NCI-H526 treated with DMSO at 0.1 percent for 48 hours (cell line): ENCODE measurements at places on chromosomes 3 and 15.

DNA sequence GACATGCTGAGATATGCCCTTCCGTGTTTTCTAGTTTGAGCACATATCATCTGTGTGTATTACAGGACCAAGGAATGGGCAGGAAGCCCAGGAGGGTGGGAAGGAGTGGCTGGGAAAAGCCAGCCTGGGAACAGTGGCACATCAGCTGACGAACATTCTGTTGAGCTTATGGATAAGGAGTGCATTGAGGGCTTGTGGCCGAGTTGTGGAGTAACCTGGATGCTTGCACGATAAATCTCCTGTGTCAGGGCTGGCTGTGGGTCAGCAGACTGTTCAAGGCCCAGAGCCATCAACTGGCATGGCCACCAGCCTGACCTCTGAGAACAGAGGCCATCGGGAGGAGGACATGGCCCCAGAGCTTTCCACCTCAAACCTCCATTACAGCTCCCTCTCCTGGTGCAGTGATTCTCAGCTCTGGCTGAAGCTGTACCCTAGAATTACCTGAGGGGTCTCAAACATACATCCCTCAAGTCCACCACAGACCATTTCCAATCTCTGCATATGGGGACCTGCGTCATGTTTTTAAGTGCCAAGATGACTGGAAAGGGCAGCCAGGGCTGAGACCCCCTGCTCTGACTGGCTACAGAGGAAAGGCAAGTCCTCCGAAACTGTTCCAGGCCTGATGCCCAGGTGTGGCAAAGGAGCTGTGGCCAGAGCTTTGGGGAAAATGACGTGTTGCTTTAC lies 4.8 kb upstream of the VILL start:
- no peak for DNase-seq

GRCh38 chr3:46215810-46216414 lies 7.8 kb upstream of the CCR1 start:
- DNase-seq = no peak

DNA sequence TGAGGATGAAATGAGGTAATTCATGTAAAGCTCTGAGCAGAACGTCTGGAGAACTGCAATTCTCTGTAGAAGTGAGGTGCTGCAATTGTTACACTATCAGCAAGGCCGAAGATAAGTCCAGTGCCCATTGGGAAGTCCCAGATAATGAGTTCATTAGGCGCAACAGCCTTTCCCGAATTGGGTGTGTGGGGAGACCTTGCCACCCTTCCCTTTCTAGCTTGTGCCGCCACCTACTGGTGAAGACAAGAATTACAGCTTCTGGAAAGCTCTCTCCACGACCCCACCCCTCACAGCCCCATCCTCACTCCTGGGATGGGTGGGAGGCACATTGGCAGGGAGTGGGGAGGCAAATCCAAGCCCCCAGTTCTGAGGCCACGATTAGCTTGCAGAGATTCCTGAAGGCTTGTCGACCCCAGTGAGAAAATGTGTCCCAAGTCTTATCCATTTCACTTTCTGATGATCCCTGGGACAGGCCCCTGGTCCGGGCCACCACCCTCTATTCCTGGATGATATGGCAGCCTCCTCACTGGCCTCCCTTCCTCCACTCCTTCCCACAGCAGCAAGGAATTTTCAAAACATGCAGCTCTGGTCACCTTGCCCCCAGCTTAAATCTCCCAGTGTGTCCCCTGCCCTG lies 36.4 kb downstream of the FAM3D start:
- no peak for DNase-seq

DNA sequence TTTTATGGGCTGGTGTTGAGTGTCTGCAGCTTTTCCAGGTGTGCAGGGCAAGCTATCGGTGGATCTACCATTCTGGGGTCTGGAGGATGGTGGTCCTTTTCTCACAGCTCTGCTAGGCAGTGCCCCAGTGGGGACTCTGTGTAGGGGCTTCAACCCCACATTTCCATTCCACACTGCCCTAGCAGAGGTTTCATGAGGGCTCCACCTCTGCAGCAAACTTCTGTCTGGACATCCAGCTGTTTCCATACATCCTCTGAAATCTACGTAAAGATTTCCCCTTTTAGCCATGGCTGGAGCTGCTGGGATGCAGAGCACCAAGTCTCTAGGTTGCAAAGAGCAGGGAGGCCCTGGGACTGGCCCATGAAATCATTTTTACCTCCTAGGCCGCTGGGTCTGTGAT lies 11.6 kb downstream of the RFX7 start:
- DNase-seq = no peak

GRCh38 chr3:102195198-102195948 lies 239.4 kb upstream of the ZPLD1 start:
- no peak for DNase-seq

DNA sequence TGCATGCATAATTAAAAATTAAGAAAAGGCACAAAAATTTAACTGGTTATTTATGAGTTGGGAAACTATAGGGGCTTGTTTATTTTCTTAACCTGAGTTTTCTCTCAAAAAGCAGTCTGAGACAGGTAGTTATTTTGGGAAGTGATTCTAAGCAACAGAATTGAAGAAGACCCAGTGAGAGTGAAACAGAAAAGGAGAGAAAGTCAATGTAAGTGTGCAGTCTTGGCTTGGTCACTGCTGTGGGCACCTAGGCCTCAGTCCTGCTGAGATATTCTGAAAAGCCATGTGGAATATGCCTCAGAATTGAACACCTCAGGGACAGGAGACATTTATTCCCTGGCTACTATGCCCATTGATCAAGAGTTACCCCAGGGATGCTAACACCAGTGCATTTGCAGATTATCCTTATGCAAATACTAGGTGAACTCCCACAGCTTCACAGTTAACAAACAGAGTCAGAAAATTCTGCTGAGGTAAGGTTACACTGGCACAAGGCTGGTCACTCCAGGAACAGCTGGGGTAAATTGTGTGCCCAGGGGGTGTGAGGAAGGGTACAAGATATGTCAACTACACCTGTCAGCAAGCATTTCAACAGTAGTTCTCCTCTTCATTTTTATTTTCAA lies 222.7 kb downstream of the EFHB start:
- peak; percentile 26 for DNase-seq

GRCh38 chr15:26224266-26224665 lies 361.1 kb upstream of the ATP10A start:
- DNase-seq = no peak

- DNase-seq = no peak
These were observed 24.0 kb upstream of the CSTA start for GRCh38 chr3:122301063-122301462.

- no peak for DNase-seq
These were observed 229.2 kb downstream of the SQOR start for GRCh38 chr15:45863881-45864580.

- no peak for DNase-seq
These were observed 20.6 kb downstream of the SNAPC5 start for GRCh38 chr15:66477011-66477410.

DNA sequence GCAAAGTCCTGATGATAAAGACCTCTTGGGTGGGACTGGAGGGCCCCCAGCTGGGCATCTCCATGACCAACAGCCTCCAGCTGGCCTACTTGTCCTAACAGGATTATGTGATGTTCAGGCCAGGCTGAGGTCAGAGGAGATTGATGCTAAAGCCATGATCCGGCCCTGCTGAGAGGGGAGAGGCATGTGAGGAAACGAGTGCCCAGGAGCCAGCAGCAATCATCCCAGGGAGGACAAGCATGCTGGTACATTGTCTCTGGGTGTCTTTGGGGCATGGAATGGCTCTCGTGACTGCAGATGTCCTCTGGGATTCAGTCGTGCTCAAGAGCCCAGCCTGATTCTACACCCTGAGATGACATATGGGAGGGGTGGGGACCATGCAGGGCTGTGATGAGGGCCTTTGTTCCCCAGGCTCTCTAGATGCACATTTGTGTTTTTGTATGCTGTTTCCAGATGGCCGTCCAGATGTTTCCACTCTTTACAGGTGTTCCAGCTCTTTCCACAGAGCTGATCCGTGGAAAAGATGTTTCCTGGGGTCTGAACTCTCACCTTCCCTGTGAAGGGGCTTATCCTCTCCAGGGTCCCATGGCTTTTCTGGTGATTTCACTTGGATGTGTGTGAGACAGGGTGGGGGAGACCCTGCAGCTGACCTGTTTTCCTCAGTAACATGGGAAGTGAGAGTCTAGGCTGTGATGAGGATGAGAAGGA lies 20.2 kb downstream of the SLC24A1 start:
- no peak for DNase-seq

GRCh38 chr3:65490114-65490513 lies 548.6 kb downstream of the MAGI1 start:
- DNase-seq = no peak

- no peak for DNase-seq
These were observed 20.6 kb downstream of the COL8A1 start for GRCh38 chr3:99659032-99659431.

DNA sequence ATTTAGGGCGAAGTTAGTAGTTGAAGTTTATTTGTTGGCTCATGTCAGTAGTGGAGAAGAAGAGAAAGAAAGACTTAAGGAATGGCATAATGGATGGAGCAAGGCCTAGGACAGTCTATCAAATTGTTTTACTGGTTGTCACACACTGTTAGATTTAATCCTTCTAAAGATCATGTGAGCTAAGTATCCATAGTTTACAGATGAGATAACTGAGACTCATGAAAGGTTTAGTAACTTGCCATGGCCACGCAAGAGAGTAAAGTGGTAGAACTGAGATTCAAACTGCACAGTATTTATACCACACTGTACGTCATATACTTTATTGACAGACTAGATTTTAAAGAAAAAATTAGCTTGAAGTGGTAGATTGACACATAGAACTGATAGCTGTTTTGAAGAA lies 11.4 kb downstream of the SPRED1 start:
- DNase-seq = no peak

GRCh38 chr15:89818287-89818686 lies 3.6 kb upstream of the ANPEP start:
- no peak for DNase-seq

GRCh38 chr15:38242055-38242454 lies 10.6 kb upstream of the SPRED1 start:
- no peak for DNase-seq

DNA sequence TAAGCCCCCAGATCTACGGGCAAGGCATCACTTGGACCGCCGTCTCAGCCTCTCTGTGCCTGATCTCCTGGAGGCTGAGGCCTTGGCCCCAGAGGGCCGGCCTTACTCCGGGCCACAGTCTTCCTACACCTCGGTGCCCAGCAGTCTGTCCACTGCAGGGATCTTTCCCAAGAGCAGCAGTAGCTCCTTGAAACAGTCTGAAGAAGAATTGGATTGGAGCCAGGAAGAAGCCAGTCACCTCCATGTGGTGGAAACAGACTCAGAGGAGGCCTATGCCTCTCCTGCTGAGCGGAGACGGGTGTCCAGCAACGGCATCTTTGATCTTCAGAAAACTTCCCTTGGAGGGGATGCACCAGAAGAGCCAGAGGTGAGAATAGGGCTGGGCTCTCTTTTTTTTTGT lies 67.0 kb downstream of the MCTP2 start:
- DNase-seq = no peak

GRCh38 chr3:109284071-109284470 lies 32.2 kb downstream of the DPPA2 start:
- DNase-seq = no peak

DNA sequence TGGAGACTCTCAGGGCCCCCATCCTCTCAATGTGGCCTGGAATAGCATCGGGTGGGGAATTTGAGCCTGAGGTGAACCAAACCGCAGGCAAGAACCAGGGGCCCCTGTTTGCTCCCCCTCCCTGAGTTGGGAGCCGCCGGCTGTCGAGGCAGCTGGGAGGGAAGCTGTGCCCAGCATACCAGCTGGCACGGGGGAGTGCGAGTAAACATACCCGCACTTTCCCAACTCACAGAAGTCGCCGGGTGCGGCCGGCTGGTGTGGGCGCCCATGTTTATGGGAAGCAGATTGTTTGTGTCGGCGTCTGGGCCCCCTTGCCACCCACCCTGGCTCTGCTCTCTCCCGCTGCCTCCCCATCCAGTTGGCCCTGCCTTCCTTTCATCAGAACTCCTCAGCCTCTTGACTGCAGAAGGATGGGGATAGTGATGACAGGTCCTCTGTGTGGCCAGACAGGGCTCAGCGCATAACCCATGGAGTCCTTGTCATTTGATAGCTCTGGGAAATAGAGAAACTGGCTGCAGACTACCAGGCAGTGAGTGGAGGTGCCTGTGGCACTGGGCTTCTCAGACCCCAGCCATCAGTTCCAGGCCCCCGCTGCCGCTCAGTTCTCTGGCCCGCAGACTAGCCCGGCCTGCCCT lies 60.4 kb downstream of the CACNA2D2 start:
- DNase-seq = no peak

DNA sequence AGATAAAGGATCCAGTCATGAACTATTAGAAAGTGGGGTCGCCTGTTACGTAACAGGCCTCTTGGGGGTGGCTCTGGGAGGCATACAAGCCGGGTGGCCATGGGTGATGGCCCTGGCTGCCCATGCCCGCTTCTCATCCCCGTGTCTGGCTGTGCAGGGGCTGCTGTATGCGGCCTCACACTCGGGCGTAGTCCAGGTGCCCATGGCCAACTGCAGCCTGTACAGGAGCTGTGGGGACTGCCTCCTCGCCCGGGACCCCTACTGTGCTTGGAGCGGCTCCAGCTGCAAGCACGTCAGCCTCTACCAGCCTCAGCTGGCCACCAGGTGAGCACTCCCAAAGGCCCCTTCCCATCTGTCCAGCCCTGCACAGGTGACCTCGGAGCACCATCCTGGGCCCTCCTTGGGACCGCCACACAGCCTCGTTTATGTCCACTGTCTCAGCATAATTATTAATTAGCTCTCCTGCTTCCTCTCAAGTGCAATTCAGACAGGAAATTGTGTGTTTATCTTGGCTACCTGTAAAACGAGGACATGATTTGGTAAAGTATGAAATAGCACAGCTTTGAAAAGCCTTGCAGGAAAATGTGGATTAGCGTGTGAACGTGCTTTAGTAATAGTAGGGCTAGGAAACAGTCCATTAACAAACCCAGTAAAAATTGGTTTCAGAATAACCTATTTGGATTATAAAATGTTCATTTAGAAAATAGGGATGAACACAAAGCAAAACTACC lies 8.1 kb downstream of the CIB1 start:
- no peak for DNase-seq

- no peak for DNase-seq
These were observed 44.2 kb upstream of the WNT5A start for GRCh38 chr3:55531321-55531720.

DNA sequence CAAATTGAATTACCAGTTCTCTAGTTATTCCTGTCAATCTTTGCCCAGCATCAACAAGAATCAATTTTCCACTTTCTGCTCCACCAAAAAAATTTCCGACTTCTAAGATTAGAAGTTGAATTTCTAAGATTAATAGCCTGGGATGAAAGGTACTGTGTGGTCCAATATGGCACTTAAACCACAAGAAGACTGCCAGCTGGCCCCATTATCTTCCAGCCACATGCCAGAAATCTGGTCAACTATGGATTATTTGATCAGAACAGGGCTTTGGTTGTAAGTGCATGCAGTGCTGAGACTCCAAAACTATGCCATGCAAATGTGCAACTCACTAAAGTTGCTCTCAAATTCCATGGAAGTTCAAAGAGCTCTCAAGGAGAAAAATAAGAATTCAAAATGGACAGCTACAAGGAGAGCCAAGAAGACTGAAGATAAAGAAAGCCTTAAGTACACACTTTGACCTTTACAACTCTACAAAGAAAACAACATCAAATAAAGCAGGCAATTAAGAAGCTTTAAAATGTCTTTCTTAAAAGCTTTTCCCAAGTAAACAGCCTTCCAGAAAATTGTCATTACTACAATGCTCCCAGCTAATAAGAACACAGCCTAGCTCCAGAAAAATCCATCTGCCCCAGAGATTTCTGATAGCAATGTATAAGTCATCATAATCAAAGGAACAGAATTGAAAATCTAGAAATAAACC lies 64.2 kb downstream of the ST3GAL6 start:
- no peak for DNase-seq
